Fibroblast of skin of scalp (primary cell): ENCODE measurements at places on chromosomes 11 and 22.
A peak's percentile ranks its signal among the peaks of the same experiment; 100 is the strongest.

- DNase-seq = no peak
Observed at GRCh38 chr22:25172153-25172552, 27.5 kb upstream of the CRYBB3 start.

DNA sequence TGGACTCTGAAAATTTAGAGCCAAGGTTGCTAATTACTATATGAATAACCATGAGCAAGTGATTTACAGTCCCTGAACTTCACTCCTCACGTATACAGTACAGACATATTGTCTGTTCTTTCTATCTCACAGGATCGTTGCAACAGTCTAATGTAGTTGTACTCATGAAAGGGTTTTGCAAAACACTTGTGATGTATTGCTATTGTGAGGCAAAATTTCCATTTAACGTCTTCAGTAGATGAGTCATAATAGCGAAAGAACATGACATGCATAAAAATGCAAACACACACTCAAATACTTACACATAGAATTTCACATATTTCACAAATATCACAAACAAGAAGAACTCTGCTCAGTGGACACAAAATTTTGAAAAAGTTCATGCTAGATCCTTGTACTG is 134.6 kb upstream of the TRPC6 start:
- peak; percentile 8 for DNase-seq

DNA sequence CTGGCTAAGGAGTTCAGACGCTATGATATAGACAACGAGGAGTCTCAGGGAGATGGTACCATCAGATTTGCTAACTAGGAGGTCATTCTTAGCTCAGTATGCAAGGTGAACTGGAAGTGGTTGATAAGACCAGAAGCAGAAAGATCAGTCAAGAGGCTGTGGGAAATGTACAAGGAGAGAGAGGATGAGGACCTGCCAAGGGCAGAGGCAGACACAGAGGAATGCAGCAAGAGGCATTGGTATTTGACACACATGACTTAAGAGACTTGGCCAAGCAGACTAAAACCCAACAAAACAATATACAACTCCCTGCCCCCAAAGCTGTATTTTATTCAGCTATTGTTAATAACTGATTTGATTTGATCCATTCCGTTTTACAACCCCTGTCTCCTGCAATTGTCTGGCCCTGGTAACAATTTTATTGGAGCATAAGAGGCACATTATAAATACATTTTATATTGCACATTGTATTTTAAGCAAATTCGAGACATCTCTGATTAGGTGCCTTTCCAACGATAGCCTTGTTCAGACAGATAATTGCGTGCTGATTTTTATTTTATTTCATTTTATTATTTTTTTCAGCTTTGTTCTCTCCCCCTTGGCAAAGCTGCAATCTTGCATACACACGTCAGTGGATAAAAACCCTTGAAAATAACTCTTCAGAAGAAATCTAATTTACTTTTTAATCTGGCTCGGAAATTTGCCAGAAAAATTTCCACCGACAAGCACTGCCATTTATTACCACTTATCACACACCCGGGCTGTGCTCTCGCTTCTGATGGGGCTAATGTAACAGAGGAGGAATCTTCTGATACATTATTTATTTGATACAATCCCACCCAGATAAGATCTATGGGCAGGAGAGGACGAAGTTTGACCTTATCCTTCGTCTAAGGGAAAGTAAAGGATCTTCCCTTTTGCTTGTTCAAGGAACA is 237.8 kb downstream of the NXPE2 start:
- DNase-seq = no peak

DNA sequence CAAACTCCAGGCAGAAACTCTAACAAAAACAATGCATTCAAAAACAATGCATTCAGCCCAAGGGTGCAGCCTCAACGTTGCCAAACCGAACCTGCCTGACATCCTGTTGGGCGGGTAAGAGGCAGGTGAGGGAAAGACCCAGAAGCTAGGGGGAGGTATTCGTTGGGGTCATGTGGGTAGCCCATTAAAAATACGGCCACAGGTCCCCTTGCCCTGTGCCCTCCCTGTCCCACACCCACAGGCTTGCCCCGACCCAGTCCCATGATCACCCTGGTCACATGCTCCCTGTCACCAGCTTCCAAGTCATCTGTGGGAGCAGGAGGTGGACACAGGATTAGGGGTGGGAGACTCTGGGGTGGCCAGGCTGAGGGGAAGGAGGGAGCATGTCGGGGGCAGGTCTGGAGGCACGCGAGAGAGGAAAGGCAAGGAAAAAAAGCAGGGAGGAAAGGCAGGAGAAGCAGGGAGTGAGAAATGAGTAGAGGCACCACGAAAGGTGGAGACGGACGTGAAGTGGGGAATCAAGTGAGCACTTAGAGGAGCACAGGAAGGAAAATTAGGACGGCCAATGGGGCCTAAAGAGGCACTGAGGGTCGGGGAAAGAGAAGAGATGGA is 683 bp downstream of the PLA2G6 start:
- no peak for DNase-seq

GRCh38 chr11:88809126-88809525 is 256.7 kb downstream of the GRM5 start:
- DNase-seq = no peak

GRCh38 chr11:80916173-80916798 is 1475.5 kb upstream of the TENM4 start:
- no peak for DNase-seq

DNA sequence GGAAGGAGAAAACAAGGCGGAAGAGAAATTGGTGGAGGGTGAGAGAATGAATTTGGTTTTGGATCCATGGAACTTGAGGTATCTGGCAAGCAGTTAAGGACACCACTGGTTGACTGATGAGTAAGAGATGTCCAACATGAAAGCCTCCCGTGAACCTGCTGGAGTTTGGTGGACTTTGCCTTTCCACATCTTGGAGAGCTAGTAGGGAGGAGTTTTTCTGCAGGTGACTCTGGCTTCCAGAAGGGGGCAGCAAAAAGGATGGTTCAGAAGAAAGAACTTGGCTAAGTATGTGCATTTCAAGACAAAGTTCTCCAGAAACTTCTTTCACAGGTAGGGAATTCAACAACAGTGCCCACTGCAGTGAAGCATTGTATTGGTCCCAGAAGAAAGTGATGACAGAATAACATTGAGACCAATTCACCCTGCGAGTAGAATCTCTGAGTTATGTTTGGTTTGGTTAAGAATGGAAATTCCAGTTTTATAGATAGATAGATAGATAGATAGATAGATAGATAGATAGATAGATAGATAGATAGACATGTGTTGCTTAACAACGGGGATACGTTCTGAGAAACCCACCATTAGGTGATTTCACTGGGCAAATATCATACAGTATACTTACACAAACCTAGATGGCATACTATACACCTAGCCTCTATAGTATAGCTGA is 28.5 kb downstream of the DCDC1 start:
- peak; percentile 13 for DNase-seq

DNA sequence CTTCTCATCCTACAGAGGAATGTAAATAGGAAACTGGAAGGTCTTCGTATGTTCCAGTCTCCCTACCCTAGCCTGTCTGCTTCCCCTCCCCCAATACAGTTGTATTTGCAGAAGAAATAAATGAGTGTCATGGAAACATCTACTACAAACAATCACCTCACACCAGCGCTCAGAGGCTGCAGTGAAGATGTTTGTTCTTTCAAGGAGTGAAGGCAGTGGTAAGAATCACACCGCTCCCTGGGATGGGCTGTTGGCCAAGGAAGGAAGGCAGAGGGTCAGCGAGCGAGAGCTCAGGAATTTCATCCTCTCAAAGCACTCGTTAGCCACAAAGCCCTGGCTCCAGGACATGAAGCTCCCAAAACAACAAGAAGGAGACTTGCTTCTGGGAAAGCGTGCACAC is 1.1 kb upstream of the IGSF9B start:
- DNase-seq = no peak

- no peak for DNase-seq
Observed at GRCh38 chr22:32063701-32064100, 20.6 kb downstream of the SLC5A1 start.

- DNase-seq = no peak
Observed at GRCh38 chr11:23318670-23319069, 458.4 kb upstream of the CCDC179 start.

DNA sequence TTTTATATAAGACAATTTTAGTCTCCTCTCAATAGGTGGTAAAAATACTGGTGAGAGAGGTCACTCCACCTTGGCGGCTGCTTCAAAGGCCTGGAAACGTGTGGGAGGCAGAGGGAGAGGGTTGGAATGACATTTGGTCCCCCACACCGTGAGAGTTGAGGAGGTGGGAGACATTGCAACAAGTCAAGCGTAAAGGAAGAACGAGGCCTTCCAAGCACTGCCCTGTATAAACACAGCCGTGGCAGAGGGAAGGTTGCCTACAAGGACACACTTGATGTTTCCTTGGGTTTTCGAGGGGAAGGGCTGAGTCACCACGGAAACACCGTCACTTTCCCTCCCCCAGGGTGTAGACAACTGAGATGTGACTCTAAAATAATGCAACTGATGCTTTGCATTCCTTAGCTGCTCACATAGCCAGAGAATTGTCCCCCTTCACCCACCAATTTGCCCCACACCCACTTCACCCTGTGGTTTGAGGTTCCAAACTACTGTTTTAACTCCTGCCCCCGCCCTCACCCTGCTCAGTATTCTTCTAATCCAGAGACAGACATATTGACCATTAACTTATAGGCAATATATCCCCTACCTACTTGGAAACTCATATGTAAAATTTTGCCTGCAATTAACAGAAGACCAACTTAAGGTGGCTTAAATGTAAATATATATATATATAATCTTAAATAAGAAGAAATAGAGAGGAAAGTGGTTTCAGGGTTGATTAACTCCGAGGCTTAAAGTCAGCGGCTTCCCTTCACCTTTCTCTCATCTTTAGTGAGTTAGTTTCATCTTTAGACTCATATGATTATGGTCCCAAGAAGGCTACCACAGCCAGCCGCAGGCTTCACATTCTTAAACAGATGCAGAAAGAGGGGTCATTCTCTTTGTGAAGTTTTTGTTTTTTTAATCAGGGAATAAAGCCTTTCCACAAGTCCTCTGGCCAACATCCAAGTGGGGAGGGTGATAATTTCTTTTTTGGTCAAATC is 54.1 kb upstream of the BDNF start:
- peak; percentile 78 for DNase-seq

- no peak for DNase-seq
Observed at GRCh38 chr11:2321311-2321683, 19.5 kb downstream of the TSPAN32 start.

DNA sequence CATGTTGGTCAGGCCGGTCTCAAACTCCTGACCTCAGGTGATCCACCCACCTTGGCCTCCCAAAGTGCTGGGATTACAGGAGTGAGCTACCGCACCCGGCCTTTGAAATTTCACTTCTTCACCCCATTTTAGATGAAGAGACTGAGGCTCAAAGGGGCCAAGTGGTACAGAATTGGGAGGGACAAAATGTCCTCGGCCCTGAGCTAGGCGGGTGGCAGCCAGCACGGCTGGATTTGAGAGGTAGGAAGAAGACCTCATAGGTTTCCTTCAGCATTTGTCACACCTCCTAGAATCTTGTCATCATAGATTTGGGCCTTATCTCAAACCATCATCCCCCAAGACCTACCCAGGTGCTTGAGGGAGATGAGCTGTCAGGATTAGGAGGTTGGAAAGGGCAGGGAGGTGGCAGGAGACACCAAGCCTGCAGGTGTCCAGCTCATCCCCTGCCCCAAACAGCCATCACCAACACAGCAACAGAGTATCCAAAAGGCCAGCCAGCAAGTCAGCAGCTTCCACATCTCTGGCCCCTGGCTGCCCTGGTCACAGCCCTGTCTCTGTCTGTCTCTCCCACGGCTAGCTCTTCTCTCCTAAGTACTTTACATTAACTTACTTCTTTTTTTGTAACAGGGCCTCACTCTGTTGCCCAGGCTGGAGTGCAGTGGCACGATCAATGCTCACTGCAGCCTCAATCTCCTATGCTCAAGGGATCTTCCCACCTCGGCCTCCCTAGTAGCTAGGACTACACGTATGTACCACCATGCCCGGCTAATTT is 11.2 kb upstream of the TMPRSS6 start:
- DNase-seq = no peak

DNA sequence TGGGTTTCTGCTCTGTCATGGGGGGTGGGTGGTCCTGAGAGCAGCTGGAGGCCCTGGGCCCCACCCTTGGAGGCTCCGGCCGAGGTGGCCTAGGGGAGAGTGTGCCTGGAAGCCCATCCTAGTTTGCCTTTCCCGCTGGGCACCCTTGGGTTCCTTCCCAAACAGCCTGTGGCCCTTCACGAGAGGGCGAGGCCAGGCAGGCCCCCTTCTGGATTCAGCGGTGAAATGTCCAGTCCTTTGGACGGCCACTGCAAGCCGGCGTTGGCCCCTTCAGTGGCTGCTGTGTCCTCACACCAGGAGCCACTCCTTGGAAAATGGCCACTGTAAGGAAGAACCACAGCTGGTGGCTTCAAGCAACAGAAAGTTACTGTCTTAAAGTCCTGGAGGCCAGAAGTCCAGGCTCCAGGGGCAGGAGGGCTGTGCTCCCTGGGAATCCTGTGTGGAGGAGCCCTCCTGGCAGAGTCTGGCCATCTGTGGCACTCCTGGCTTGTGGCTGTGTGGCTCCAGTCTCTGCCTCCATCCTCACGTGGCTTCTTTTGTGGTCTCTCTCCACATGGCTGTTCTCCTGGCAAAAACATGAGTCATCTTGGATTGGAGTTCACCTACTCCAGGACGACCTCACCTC is 854.1 kb downstream of the TBC1D22A start:
- no peak for DNase-seq

GRCh38 chr11:123363556-123363955 is 66.5 kb upstream of the GRAMD1B start:
- no peak for DNase-seq

- no peak for DNase-seq
Observed at GRCh38 chr11:1279674-1280055, 29.8 kb downstream of the TOLLIP start.

DNA sequence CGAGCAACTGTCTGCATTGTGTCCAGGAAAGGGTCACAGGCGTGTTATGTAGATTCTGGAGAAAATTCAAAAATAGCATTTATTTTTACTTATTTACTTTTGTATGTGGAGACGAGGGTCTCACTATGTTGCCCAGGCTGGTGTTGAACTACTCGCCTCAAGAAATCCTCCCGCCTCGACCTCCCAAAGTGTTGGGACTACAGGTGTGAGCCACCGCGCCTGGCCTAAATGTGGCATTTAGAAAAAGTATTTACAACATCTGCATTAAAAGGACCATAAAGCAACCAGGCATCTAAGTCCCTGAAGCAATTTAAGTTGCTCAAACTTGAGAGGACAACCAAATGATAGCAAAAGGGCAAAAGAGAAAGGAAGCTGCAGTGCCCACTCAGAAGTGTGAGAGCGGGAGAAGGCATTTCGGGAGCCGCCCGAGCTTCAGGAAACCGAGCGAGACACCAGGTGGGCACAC is 595 bp downstream of the TRIM66 start:
- no peak for DNase-seq

- peak; percentile 90 for DNase-seq
Observed at GRCh38 chr11:128553662-128554362, 33.5 kb downstream of the ETS1 start.

DNA sequence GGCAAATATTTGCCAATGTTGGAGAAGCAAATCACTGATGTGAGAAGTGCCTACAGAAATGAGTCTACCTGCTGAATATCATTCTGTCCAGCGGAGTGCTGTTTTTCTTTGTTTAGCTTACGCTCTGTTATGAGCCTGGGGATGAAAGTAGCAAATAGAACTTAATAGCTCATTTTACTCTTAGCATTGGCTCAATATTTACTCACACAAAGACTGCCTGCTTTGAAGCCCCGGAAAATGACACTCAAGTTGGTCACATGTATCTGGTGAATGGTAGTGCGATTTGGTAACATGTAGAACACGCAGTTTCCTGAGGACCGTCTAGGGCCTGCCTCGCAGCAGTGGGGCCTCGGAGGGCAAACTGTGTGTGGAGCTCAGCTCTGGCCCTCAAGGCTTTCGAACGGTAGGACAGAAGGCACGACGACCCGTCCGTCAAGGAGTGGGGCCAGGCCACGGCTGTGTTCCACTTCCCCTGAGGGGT is 38.9 kb downstream of the TBC1D22A start:
- no peak for DNase-seq
